ENCODE measurements at places on chromosomes 1 and 21.
A peak's percentile ranks its signal among the peaks of the same experiment; 100 is the strongest.

DNA sequence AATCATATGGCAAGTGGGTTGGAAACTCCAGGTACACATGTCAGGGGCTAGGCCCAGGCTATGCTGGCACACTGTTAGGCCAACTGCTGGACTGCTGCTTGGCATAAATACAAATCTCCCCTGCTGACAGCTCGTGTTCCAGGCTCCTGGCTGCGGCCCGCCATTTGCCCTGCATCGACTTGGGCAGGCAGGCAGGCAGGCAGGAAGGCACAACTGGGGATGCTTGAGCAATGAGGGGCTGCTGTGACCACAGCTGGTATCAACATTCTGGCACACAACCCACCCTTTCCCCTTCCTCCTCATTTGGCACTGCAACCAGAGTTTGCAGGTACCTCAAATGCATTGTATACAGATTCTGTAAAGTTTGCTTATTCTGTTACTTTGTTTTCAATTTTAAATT is 53.2 kb downstream of the SAMSN1 start:
- DNase-seq = no peak

DNA sequence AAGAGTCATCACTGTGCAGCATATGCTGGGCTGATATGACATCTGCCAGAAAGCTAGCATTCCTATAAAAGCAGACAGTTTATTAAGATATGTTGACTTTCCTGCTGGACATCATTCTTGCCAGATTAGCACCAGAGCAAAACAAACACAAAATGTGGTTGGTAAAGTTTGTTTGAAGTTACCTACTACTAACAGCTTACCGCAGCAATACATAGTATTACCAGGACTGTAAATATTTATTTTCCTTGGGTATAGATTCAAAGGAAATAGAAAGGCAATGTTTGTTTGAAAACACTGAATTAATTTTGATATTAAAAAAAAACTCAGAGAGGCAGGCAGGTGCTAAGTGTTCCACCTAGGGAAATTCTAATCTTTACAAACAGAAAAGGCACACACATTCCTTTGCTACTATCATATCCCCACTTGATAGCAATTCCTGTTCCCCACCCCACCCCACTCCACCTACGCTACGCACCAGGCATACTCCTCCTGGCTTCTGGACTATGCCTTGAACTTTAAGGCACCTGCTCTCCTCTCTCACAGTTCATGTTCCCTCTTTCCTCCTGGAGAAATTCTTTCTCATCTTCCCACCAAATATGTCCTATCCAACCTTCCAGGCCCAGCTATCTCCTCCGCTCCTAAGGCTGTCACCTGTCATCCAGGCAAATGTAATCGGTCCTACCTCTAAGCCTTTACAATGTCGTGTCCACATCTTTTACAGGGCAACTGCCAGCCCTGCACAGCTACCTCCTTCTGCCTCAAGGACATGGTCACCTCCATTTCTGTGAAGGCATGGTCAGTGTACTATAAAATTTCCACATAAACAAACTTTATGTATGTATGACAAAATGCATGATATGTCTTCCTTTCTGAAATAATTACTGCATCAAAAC is 34.7 kb downstream of the PTPN14 start:
- DNase-seq = no peak

DNA sequence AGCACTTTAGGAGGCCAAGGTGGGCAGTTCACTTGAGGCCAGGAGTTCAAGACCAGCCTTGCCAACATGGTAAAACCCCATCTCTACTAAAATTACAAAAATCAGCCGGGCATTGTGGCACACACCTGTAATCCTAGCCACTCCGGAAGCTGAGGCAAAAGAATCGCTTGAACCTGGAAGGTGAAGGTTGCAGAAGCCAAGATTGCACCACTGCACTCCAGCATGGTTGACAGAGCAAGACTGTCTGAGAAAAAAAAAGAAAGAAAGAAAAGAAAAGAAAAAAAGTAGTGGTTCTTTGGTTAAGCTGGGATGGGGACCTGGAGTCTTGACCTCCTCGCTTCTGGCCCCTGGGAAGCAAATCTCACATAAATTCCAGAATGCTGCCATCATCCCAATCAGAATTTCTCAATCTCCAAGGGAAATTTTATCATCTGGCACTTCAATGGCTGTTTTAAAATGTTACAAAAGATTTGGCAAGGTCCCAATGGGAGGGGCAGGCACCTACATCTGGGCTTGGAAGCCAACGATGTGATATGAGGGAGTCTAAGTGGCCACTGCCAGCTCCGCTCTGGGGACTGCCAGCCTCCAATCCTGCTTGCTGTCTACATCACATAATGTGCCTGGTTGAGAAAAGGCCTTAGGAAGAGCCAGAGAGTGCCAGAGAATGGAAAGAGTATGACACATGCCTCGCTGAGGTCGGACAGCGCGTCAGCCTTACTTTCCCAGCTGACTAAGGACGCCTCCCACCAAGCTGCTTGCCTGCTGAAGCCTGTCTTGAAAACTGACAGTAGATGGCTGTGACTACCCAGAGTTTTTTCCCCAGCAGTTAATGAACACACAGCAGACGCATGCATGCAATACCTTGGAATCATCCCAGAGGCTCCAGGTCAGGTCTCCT is 42.1 kb upstream of the SRP9 start:
- DNase-seq = no peak

DNA sequence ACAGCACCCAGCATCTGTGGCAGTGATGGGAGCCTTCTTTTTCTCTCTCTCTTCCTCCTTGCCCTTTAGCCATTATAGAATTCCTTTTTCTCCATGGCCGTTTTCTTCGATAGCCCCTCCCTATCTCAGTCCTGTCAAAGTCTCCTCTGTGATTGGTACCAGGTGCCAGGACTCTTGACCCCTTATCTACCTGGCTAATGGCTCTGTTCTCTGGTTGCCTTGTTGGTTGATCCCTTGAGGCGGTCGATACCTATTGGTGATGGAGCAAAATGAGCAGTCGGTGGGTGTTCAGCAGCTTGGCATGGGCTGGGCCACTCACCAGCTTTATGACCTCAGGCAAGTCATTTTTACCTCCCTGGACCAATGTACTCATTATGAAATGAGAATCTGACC is 2.0 kb downstream of the ATF3 start:
- DNase-seq = no peak

GRCh38 chr1:26288311-26288941 is 8.5 kb downstream of the SH3BGRL3 start:
- DNase-seq = peak; percentile 85

- no peak for DNase-seq
These were observed 36.1 kb downstream of the SLC45A1 start for GRCh38 chr1:8354038-8354437.

DNA sequence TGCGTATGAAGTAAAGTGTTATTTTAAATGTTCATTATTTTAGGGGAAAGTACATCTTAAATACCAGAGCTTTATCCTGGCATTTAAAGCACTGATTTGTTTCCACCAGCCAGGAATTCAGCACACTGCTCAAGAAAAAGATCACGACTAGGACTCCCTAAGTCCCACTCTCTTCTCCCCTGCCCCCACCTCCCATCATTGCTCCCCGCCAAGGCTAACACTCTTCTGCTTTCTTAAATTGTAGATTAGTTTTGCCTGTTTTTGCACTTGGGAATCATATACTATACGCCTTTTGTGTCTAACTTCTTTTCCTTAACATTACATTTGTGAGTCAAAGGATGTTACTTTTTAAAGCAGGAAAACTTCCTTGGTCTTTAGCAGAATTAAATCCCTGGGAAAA is 37.5 kb upstream of the C1orf105 start:
- no peak for DNase-seq

- no peak for DNase-seq
These were observed 34.7 kb downstream of the SLC1A7 start for GRCh38 chr1:53107570-53108322.

GRCh38 chr21:38788275-38788905 is 17.3 kb upstream of the ETS2 start:
- DNase-seq = no peak

GRCh38 chr1:179208681-179209477 is 20.6 kb downstream of the ABL2 start:
- no peak for DNase-seq

DNA sequence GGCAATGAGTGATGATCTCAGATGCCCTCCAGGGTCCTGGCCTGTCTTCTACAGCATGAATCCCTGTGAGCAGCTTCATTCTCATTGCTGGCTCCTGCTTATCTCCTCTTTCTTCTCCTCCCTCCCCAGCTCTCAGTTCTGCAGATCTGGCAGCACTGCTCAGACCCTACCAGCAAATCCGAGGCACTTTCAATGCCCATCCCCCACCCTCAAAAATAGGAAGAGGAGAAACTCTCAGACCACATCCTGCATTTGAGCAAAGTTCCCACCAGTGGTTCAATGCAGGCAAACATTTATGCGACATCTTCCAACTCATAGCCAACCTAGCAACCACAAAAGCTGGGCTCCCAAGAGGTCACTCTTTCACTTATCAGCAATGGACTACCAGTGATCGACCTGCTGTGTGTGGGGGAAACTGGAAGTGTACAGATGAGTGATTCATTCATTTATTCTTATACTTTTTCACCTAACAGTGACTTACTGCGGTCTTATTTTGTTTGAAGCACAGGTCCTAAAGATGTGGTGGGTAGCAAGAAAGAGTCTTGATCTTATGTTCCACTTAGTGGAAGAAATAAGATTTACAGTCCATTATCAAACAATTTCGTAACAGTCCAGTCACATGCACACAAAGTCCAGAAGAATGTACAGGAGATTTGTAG is 5.8 kb upstream of the CHI3L2 start:
- DNase-seq = peak; percentile 89

- DNase-seq = no peak
These were observed 57.0 kb downstream of the HLCS start for GRCh38 chr21:36909423-36909822.

- DNase-seq = no peak
These were observed 774 bp upstream of the WDTC1 start for GRCh38 chr1:27233667-27234048.

DNA sequence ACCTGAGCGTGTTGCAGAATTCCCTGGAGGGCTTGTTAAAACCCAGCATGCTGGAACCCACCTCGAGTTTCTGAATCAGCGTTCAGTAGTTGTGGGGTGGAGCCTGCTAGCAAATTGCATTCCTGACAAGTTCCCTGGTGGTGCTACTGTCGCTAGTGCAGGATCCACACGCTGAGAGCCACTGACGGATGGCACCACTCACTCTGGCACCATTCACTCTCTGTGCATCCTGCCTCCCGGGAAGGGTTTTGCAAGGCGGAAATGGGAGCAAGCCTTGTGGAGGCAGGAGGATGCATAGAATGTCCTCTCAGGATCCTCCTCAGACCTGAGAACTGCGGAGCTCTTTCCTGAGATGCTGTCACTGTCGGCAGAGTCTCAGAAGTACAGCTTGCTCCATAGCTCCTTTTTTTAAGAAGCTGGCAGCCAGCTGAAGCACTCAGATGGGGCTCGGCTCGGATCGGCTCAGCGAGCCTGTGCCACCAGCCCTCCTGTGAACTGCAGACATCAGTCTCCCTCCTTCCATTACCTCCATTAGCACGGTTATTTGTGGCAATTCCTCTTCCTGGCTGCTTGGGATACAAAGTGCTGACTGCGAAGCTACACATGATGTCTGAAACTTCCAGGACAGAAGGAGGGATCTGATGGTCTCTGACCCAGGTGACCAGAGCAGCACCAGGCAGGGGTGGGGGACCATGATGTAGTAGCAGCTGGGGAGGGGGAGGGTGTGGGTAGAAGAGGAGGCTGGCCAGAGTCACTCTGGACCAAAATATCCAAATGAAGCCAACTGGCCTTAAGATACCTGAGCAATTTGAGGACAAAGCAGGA is 89.6 kb downstream of the C1orf94 start:
- no peak for DNase-seq

GRCh38 chr1:29344336-29344735 is 108.0 kb downstream of the PTPRU start:
- no peak for DNase-seq

- no peak for DNase-seq
These were observed 82.0 kb downstream of the OLFML3 start for GRCh38 chr1:114061121-114061830.

GRCh38 chr21:29639366-29640079 is 300.3 kb downstream of the GRIK1 start:
- DNase-seq = no peak

DNA sequence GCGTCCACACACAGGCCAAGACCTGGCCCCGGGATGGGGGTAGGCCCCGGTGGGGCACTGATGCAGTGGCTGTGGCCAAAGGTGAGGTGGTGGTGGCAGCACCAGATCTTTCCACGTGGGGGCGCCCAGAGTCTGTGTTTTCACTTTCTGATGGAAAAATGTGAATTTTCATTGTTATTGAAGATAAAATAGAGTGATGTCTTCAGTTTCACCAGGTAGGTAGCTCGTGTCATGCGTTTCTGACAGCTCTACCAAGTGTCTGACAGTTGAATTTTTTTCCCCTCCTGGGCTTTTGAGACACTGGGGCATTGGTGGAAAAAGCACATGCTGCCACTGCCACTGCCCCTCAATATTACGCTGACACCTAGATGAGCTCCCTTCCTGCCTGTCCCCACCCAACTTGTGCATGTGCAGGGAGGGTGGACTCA is 40.0 kb upstream of the MAGOH start:
- DNase-seq = peak; percentile 43

DNA sequence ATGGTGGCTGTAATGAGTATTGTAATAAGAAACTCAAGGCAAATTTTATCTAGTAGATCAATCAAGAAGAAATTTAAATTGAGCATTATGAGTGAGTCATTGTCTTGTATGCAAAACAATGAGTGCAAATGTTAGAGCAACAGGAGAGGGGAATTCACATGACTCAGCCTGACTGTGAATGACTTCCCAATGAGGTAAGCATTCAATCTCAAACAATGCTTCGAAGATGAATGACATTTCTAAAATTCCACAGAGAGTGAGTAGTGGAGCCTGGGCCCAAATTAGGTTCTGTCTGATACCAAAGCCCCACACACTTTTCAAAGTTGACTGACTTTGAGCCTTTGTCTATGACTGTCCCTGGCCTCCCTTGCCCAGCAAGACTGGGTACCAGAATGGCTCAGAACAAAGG is 738.0 kb downstream of the PTPRU start:
- peak; percentile 7 for DNase-seq

GRCh38 chr1:185719021-185719420 is 15.2 kb upstream of the HMCN1 start:
- no peak for DNase-seq

DNA sequence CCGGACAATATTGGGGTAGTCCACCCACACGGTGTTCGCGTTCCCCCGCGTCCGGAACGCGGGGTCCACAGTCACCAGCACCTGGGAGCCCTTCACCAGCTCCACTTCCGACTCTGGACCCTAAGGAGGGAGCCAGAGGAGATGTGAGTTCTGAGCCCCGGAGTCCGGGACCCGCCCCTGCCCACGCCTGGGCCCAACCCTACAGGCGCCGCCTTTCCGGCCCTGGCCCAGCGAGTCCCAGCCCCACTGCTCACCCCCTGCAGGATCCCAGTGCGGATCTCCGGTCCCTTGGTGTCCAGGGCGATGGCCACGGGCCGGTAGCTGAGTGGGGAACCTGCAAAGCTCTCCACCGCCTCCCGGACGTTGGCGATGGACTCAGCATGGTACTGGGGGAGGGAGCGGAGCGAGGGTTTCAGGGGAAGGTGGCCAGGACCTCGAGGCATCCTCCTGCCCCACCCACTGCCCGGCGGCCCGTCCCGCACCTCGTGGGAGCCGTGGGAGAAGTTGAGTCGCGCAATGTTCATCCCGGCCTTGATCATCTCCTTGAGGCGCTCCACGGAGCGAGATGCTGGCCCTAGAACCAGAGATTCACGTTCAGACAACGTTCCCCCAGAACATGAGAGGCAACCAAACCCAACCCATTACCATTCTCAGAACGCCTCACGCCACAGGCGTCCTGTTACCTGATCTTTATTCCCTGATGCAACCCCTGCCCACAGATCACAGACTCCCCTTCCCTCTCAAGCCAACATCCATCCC is 5.9 kb downstream of the PKLR start:
- DNase-seq = no peak

- no peak for DNase-seq
These were observed 23.9 kb downstream of the ZNF362 start for GRCh38 chr1:33280091-33280661.

- DNase-seq = no peak
These were observed 410.6 kb upstream of the NR5A2 start for GRCh38 chr1:199616947-199617346.
